ENCODE measurements at places on chromosomes 4 and X. TPM values are rescaled to one million over a fixed set of nuclear protein-coding genes. Genes with fewer than 3 reads are reported as not detected.

Gene FTSJ1
- total RNA-seq, result 91.4 TPM

Gene GJB1
- not detected for total RNA-seq

Gene GALNT7
- 42.5 TPM for total RNA-seq

Gene DDIT4L
- 0.68 TPM for total RNA-seq

Gene FAM9C
- total RNA-seq, result not detected

Gene SPANXN4
- total RNA-seq, result not detected

Gene CCDC158
- total RNA-seq, result 0.34 TPM

Gene NBDY
- total RNA-seq, result 17.0 TPM

Gene LRBA
- 83.5 TPM for total RNA-seq

Gene CLGN
- 12.1 TPM for total RNA-seq

All from kidney epithelial cell (primary cell).